ENCODE measurements at places on chromosomes 2 and 18.
A peak's percentile ranks its signal among the peaks of the same experiment; 100 is the strongest.

DNA sequence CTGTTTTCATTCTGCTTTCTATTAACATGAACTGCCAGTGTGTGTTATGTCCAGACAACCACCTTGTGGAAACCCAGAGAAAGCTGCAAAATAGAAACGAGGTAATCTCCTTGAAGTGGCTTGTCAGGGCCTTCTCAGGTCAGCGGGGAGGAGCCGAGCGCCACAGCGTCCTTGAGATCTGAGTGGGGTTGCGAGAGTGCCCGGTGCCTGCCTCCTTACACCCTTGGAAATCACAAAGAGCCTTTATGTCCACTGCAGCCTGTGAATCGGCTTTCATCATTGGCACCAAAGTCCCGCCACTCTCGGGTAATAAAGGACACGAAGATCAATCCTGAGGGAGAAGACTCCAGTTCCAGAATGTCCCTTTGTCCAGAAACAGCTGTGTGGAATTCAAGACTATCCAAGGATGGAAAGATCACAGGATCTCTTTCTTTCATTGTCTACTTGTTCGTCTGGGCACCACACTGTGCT is 135.2 kb downstream of the HRH4 start:
- no peak for DNase-seq

- DNase-seq, result no peak
Observed at GRCh38 chr2:37271376-37272067, 40.1 kb downstream of the NDUFAF7 start.

- DNase-seq, result no peak
Observed at GRCh38 chr18:34904994-34905393, 136.2 kb upstream of the MAPRE2 start.

DNA sequence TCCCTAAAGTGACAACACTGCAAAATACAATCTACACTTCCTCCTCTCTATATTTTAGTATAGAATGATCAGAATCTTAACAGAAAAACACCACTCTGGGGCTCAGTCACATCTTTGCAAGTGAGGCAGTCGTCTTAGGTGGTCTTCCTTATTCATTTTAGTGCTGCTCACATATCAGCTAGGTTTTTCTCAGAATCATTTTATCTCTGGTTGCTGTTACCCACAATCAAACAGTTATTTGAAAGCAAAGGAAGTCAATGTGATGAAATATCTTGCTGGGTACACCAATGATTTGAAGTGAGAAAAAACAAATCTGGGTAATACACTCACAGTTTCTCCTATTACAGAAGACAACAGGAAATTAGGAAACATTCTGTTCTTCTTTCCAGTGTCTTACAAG is 275.2 kb downstream of the DSEL start:
- DNase-seq, result no peak

DNA sequence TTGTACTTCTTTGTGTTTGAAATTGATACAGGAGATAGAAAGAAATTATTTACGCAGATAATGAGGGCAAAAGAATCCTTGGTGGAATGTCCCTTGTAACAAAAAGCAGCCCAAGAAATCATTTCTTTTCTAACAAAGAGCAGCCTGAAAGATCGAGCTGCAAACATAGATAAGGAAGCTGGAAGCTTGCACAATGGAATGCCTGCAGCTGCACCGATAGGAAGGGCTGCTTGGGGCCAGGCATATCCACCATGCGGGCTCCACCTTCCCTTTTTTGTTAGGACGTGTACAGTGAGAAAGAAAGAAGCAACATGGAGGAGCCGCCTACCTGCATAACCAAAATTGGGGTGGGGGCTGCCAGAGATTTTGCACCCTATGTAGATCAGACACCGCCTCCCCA is 568.7 kb downstream of the METTL4 start:
- no peak for DNase-seq

- DNase-seq, result no peak
Observed at GRCh38 chr2:15747603-15748471, 156.2 kb downstream of the DDX1 start.

- DNase-seq, result no peak
Observed at GRCh38 chr18:57095884-57096283, 51.0 kb upstream of the BOD1L2 start.

DNA sequence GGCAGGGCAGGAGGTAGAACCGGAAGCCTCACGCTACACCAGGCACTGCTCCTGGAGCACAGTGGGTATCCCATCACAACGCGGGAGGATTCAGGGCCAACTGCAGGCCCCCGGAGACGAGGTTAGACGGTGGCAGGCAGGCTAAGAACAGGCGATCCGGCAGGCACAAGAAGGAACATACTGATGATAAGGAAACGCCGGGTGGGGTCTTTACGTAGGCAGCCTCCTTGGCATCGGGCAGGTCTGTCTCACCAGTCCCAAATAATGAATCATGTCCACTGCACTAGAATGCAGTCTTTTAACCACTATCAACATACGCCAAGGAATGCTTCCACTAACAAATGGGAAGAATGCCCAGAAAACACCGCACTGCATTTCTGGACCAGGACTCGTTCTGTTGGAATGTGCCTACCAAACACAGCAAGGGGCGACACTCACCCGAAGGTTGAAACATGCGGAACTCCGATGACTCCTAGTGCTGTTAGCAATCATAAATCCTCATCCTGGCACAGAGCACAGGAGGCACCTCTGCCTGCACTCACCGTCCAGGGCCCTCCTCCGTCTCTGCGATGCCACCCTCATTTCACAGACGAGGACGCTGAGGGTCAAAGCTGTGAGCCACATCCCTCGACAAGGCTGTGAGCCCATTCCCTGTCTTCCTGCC is 35.2 kb downstream of the ZNF516 start:
- DNase-seq, result peak; percentile 69

DNA sequence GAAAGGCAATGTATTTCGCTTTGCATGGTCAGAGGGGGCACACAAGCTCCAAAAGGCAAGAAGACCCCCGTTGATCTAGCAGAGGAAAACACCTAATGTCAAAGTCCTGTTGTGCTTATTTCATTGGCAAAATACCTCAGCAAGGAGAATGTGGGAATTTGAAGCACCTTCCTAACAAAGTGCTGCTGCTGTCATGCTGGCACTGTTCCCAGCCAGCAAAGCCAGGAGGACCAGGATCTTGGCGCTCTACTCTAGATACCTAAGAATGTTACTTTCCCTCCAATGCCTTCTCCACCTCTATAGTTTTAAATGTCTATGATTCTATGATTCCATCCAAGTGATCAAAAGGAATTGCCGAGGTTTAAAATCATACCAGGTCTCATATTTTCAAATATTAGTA is 867.9 kb upstream of the POU3F3 start:
- no peak for DNase-seq

DNA sequence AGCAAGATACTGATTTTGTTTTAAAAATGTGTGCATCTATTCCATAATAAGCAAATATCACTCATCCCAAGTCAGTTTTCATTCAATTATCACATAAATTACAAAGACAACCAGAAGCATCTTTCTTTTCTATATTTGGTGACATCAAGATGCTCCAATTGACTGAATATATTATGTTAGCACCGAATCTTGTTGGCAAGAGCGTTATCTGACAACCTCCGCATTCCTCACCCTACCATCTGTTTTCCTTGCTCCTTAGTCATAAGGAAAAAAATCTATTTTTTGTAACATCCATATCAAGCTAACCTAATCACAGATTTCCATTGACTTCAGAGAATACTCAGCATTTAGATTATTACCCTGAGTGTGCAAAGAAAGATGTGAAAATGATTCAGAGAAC is 212.2 kb upstream of the KYNU start:
- no peak for DNase-seq

DNA sequence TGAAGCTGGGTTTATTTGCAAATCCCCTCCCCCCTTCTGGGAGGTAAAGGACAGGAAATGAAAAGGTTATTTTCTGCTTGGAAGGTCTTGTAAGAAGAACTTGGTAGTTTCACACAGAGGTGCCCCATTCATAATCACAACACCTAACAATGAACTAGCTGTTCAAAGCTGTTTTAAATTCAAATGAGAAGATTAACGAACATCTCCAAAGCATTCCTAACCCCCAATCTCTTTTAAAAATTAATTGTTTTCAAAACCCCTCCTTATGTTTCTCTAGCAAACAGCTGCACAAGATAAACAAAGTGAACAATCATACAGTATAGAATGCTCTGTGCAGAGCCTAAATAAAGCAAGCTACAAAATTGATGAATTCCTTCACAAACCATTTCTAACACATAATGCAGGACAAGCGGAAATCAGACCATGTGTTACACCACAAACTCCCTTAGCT is 271.4 kb downstream of the SATB2 start:
- no peak for DNase-seq

DNA sequence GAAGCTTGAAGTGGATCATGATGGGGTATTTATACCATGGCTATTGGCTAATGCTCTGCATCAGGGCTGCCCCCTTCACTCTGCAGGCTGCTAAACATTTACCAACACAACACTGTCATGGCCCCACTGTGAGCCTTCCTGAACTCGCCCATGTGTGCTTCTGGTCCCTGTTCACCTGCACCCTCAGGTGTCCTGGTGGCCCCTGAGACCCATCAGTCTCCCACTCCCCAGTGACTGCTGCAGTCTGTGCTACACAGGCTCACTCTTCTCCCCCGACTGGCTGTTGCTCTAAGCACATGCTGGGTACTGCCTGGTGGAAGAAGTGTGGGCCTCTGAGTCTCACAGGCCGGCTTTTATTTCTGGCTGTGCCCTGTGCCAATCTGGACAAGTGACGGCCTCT is 183.0 kb upstream of the HS6ST1 start:
- DNase-seq, result no peak

- no peak for DNase-seq
Observed at GRCh38 chr2:109299536-109299935, 170.5 kb downstream of the SH3RF3 start.

GRCh38 chr2:235766278-235766677 is 272.4 kb downstream of the AGAP1 start:
- peak; percentile 65 for DNase-seq

- DNase-seq, result no peak
Observed at GRCh38 chr2:184945824-184946223, 347.5 kb downstream of the ZNF804A start.

GRCh38 chr2:41241325-41242000 is 789.6 kb upstream of the SLC8A1 start:
- no peak for DNase-seq

DNA sequence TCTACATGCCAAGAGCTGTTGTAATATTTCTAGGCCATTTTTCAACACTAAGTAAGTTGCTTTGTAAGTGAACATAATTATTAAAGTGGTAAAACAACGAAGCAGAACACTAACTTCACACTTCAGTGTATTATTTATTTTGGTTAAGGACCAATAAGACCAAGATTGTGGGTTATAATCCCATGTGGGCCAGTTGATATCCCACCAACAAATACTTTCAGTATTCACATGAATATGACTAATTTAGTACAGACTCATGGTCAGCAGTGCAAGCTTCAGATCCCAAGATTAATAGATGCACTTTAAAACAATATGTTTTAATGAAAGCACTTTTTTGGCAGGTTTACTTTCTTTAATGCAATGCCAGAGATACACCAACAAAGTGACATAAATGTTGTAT is 154.3 kb downstream of the LCLAT1 start:
- DNase-seq, result no peak

- peak; percentile 86 for DNase-seq
Observed at GRCh38 chr2:217899231-217900009, 103.4 kb downstream of the TNS1 start.

GRCh38 chr2:70656421-70657010 is 102.9 kb upstream of the TGFA start:
- DNase-seq, result no peak

- no peak for DNase-seq
Observed at GRCh38 chr2:169366066-169366465, 3.7 kb upstream of the LRP2 start.

DNA sequence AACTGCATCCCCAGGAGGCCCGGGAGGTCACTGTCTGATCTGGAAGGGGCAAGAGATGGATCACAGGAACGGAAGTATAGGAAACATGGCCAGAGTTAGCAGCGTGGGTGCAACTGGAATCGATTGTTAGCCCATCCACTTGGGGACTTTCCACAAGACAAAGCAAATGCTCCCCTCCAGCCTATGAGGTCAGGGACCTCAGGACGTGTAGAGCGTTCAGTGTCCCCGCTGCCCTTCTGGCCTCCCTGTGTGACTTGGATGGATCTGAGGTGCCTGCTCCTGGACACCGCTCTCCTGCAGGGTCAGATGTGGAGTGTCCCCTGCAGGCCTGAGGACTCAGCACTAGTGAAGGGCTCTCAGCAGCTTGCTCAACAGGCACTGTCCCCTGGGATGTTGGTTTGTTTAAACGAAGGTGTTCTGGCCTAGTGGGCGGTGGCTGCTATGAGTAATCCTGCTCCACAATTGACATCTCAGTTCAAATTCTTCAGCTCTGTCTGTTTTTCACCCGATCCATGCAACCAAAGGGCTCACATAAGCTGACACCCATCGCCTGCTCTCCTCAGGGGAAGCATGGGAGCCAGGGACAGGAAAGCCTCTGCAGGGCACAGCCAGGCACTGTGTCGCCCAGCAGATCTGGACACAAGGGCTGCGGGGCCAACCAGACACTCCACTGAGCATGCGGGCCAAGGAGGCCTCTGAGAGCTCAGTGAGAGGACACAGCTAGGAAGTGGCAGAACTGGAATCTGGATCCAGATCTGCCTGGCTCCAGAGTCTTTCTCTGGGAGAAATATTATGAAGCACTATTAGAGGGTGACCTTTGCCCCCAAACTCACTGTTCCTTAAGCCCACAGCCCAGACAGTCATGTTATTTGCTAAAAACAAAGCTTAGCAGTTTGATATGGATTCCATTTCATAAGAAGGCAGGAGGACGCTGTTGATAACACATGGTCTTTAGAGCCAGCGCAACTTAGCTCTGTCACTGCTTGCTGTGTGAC is 78.5 kb downstream of the RHOB start:
- no peak for DNase-seq

DNA sequence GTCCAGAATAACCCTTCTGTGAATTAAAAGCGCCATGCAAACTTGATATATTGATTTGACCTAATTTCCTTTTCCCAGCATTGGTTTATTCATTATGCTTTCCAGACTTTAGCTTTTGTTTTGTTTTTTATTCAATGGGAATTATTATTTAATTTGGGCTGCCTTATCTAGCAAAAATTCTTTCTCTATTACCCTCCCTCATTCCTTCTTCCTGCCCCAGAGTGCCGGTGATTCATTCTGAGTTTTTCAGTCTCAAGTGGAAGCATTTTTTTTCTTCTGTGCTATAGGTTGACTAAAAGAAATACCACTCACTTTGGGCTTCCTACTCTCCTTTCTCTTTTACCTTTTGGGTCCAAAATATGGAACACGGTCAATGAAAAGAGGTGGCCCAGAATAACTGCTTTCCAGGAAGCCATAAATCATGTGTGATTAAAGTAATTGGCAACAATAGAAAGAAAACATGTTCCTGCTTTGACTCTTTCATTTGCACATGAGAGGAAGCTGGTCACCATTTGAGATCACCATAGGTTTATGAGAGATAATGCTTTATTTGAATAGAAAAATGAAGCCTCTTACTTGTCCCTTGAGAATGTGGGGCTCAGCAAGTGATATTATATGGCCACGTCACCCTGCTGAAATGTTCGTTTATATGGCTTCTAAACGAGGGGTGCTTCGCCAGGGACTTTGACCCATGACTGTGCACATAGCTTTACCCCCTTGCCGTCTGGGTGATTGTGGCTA is 422.8 kb upstream of the ZEB2 start:
- DNase-seq, result peak; percentile 92
